Osteoblast (primary cell): ENCODE measurements at places on chromosomes 12 and 14.

GRCh38 chr14:94026889-94027469, 839 bp downstream of the OTUB2 start:
- no peak for DNase-seq

DNA sequence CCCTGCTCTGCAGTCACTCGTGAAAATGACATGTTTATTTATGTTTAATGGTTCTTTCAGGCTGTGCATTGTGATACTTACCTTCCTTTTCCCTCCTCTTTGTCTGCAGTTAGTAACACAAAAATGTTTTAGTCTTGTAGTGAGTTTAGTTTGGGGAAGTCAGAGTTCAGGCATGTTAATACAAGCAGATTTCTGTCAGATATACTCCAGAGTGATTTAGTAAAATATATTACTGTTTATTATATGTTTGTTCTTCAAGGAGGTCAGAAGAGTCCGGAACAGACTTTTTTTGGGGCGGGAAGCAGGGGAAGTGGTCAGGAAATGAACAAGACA, 28.7 kb downstream of the MSRB3 start:
- no peak for DNase-seq

- no peak for DNase-seq
These were observed 44.3 kb downstream of the SPRING1 start for GRCh38 chr12:116693286-116694227.

GRCh38 chr12:94795044-94795443, 144.7 kb upstream of the TMCC3 start:
- DNase-seq: no peak

- no peak for DNase-seq
These were observed 5.7 kb downstream of the MAP3K9 start for GRCh38 chr14:70803321-70804310.

- no peak for DNase-seq
These were observed 11.9 kb downstream of the CDC42BPB start for GRCh38 chr14:103045371-103045869.

- peak; percentile 84 for DNase-seq
These were observed 787 bp downstream of the KCNH3 start for GRCh38 chr12:49539406-49540228.

DNA sequence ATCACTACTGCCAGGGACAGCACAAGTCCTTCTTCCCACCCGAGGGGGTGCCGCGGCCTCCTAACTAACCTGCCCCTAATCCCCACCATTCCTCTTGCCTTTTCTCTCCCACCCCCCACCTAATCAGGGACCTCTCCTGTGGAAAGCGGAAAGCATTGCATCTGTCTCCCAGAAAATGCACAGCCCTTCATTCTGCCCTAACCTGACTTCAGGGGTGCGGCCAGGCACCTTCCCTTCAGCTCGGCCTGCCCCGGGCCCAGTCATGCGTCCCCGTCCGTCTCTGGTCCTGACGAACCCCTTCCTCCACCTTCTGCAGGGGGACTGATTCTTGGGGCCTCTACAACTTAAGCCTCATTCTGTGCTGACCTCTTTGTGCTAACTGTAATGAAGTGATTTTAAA, 43.9 kb upstream of the TRAF3 start:
- no peak for DNase-seq

- DNase-seq: peak; percentile 90
These were observed 40.9 kb downstream of the DEGS2 start for GRCh38 chr14:100118396-100119011.

GRCh38 chr12:401235-402028, at the start of gene CCDC77:
Gene CCDC77 (plus strand): TSS chr12:401644. CDS start chr12:409384, 7,740 bp downstream.
- DNase-seq: peak; percentile 87

DNA sequence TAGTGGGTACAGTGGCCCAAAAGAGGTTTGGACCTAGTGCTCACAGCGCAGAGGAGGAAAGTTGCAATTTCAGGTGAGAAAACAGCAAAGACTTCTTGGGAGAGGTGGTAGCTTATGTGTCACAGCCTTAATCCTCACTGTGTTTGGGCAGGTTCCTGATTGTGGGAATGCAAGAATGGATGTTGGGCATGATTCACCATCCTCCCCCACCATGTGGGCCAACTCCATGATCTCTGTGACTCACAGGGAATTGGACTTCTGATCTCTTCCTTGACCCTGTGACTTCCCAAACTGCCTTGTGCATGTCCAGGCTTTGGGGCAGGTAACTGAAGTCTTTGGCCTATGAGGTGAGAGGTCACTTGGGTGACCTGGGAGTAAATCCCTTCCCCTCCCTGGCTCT, 1.8 kb upstream of the CHST11 start:
- peak; percentile 93 for DNase-seq

DNA sequence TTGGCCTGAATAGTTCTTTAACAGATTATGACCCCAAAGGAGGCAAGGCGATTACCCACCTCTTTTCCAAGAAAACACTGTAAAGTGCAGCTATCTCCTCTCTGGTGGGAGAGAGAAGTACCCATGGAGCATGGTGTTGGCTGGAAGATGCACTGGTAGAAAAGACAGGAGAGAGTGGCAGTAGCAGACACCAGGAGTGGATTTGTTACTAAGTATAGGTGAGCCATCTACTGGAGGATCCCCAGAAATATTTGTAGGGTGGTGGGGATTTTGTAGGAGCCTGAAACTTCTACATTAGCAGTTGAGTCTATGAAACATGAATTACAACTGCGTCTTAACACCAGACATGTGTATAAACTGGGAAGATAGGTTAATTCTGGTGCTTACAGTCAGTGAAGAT, 148.0 kb downstream of the SLC38A4 start:
- DNase-seq: no peak

GRCh38 chr14:80850197-80850814, 91.2 kb downstream of the CEP128 start:
- no peak for DNase-seq

GRCh38 chr12:11681207-11681606, 31.7 kb downstream of the ETV6 start:
- DNase-seq: no peak

GRCh38 chr12:120710805-120711296, 593 bp downstream of the UNC119B start:
- DNase-seq: peak; percentile 88

GRCh38 chr12:73815072-73815645, 722.5 kb upstream of the ATXN7L3B start:
- no peak for DNase-seq

DNA sequence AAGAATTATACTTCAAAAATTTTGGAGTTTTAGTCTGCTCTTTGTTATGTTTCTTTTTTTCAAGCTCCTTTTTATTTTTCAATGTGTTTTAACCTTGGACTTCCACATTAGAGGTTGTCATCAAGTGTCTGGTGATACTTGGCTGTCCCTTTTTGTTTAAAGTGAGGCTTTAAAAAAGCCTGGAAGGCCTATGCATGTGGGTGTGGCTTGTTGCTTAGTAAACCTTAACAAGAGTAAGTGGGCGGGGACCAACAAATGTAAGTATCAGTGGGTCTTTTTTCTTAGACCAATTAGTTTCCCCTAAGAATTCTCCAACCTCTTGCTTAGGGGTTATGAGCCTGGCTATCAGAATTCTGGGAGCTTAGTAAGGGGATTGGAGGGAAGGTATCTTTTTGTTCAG, 26.4 kb downstream of the HCFC2 start:
- DNase-seq: no peak

GRCh38 chr12:83145325-83145840, 458.7 kb downstream of the TMTC2 start:
- no peak for DNase-seq

DNA sequence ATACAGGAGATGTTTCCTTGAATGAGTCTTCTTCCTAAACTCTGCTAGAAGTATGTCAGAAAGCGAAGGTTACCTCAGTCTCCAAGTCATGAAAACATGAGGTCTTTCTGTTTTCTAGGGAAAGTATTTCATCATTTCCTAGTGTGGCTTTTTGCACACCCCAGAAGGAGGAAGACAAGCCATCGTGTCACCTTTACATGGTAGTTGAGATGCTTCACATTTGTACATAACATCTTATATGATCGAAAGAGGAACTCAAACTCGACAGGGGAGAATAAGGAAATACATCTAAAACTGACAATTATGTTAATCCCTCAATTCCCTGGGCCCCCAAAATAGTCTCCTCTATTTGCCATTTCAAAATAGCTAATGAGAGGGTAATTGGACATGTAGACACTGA, 214.1 kb upstream of the PLEKHG7 start:
- no peak for DNase-seq

DNA sequence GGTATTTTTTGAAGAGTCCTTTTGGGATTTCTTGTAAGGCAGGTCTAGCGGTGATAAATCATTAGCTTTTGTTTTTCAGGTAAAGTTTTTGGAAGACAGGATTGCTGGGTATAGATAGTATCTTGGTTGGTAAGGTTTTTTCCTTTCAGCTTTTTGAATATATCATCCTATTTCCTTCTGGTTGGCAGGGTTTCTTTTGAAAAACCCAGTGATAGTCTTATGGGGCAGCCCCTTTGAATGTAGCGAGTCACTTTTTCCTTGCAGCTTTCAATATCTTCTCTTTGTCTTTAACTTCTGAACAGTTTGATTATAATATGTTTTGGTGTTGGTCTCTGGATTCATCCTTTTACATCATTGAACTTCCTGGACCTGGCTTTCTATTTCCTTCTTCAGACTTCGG, 20.2 kb downstream of the TMX1 start:
- no peak for DNase-seq

- no peak for DNase-seq
These were observed 35.1 kb downstream of the NINJ2 start for GRCh38 chr12:627863-628741.

DNA sequence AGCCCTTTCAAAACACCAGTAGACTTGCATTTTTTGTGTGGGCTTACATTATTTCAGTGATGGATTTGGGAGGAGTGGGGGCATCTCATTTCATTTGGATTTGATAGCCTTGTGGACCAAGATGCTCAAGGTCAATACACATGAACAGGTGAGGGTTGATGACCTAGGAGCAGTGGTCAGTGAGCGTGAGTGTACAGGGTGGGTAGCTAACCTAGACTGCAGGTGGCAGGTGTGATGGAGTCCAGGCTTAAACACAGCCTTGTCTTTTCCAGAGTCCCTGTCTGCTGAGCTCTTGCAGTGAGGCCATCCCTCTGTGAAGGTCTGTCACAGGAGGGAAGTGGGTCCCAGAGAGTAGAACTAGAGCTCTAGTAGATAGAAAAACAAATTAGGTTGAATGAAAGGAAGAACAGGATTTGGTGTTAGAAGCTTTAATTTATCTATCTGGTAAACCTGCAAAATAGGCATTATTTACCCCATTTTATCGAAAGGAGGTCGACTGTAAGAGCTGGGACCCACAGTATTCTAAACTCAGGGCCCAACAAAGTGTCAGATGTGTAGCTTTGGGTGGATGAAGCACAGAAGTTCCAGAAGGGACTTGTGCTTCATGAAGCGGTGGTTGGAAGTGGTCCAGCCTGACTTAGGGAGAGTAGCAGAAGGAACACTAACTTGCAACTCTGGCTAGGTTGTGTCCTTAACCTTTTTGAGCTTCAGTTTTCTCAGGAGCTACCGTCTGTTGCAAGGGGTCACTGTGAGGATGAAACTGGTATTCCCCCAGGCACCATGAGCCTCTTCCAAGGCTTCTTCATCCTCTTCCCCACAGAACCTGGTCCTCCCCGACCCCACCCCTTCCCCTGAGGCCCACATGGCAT, 18.2 kb downstream of the RPS6KL1 start:
- peak; percentile 61 for DNase-seq

DNA sequence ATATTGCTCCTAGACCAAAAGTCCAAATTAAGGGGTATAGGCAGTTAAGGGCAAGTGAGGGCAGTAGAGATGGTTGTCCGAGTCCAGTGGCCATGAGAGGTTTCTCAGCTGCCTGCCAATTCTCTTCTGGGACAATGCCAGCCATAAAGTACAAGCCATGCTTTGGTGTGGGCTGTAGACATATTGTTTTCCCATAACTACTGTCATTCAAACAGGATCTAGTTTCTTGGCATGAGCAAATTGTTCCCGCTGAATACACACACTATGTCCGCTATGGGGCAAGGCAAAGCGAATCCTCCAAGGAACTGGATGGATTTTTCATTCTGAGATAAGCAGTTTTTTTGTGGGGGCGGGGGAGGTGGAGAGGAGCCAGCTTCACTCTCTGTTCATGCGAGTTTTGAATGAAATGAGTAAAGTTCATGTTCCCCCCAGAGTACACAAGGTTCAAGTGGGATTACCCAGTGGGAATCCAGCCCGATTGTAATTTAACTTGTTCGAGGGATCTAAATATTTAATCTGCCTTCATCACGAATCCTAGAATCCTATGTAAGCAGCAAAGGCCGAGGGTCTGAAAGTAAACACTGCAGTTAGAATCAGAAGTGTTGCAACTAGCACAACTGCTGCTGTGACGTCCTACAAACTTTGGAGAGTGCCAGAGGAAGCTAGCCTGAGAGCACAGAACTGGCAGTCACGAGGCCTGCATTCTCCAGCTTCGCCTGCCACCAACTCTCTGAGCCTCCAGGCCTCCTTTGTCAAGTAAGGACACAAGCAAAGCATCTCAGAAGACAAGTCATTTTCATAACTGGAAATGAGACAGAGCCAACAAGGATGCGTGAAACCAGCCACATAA, 137.0 kb downstream of the CRADD start:
- DNase-seq: peak; percentile 88

GRCh38 chr14:81517798-81518398, 15.8 kb downstream of the SEL1L start:
- DNase-seq: no peak

DNA sequence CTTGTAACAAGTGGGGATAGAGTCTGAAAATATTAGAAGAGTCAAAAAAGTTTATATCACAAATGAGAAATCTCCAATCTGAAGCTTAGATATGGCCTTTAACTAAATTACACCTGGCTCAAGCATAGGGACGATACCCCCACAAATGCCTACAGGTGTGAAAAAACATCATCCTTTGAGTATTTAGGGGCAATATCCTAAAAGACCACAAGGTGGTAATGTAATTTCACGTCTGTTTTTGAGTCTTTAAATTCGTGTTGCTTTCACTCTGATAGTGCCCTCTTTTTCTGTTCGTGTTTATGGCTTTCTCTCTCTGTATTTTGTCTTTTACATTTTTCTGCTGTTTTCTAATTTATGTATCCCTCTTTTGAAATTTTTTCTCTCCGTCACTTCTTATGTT, 84.3 kb downstream of the ETNK1 start:
- peak; percentile 62 for DNase-seq

DNA sequence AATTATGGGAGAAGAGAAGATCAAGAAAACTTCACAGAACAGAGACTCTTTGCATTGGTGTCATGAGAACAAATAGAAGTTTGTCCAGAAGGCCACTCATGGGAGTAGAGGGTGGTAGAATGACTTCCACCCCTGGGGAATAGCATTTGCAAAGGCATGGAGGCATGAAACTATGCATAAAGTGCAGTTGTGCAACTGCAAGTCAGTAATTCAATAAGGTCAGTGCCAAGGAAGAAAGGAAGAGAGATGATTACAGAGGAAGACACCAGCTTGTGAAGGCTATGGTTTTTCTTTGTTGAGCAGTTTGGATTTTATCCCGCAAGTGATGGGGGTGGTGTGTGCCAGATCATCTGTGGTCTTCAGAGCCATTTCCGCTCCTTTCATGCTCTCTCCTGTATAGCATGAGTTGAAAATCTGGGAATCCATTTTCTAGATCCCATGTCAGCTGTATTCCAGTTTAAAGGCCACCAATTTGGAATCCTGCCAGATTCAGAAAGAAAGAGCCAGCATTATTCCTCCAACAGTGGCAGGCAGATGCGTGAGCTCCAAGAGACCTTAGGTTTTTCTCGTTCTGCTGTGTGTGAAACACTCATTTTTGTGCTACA, 67.6 kb upstream of the GRIN2B start:
- DNase-seq: no peak
